ENCODE measurements at places on chromosomes 11 and 22. TPM values are rescaled to one million over a fixed set of nuclear protein-coding genes. Genes with fewer than 3 reads are reported as not detected.

RBMXL2 gene
- not detected for total RNA-seq

OR5M3 gene
- not detected for total RNA-seq

FAM111B gene
- total RNA-seq, result 1.0 TPM

ISX gene
- total RNA-seq, result not detected

RBFOX2 gene
- total RNA-seq, result 115 TPM

OR51F1 gene
- not detected for total RNA-seq

DNA sequence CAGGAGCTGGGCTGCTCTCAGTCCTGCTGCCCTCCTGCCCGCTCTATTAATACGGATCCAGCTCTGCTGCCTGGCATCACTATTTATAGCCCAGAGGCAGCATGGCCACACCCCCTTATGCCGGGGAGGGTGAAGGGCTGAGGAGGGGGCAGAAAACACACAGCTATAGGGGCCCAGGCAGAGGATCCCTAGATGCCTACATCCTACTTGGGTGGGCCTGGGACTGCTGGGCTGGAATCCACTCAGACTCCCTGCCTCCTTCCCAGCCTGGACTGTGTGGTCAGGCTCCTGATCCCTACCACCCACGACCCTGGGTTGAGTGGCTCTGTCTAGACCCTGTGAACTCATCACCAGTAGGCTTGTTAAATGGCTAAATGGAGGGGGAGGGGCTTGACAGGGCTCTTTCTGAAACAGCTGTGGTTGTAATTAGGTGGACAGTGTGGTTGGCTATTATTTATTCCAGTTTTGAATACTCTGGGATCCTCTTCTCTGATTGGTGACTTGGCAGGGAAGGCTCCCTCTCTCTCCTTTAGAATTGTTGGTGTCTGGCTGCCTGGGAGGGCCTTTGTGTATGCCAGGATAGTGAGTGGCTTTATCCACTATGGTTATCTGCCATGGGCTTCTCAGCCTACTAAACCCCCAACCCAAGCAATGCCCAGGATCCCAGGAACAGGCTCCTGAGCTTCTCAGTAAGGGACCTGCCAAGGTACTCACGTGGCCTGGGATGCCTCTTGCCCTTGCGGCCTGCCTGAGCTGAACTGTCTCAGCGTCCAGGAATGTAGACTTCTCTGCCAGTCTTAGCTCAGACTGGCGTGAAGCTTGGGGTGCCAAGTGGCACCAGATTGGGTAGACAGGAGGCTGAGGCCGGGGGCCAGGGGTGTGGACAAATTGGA, 15.2 kb downstream of the PHLDB1 start:
- DNase-seq, result no peak

- DNase-seq, result no peak
These were observed 184.4 kb upstream of the NCAM1 start for GRCh38 chr11:112776834-112777233.

- no peak for DNase-seq
These were observed 303.3 kb downstream of the BRD1 start for GRCh38 chr22:49524362-49524761.

DNA sequence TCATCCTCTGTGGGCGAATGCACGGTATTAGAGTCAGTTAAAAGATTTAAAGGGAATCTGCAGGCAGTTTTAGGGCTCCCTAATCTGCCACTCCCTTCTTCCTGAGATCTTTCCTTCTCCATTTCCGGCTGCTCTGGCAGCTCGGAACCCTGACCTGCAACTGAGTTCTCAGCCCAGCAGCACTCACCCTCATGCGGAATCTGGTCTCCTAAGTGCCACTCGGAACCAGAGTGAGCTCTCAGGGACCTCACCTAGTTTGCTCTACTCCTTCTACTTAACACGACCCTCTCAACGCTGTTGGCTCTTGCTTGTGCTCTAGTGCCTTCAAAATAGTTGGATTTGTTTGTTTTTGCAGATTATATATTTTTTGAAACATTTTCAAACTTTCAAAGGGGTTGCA, 19.3 kb upstream of the IL10RA start:
- no peak for DNase-seq

GRCh38 chr11:1073261-1073724, 1.4 kb upstream of the MUC2 start:
- DNase-seq, result peak; percentile 84

GRCh38 chr11:122146475-122146874, 30.5 kb upstream of the BLID start:
- DNase-seq, result no peak

DNA sequence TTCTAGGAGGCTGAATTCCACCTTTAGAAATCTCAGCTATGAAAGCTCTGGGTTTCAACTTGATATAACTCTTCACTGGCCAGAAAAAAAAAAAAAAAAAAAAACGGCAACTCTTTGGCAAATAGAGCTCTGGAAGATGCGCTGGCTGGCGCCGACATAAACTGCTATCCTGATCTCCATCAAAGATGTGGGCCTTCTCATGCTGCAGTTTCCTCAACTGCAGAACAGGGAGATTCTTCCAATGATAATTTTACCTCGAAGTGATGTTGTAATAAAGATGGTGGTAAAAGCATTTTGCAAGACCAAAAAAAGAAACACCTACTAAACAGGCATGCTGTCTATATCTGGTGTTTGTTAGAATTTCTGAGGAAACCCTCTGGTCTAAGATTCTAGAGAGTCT, 20.3 kb downstream of the FLI1 start:
- DNase-seq, result no peak

GRCh38 chr11:68164437-68164836, 43.2 kb upstream of the CHKA start:
- no peak for DNase-seq

- no peak for DNase-seq
These were observed 33.5 kb upstream of the BID start for GRCh38 chr22:17807578-17808410.

DNA sequence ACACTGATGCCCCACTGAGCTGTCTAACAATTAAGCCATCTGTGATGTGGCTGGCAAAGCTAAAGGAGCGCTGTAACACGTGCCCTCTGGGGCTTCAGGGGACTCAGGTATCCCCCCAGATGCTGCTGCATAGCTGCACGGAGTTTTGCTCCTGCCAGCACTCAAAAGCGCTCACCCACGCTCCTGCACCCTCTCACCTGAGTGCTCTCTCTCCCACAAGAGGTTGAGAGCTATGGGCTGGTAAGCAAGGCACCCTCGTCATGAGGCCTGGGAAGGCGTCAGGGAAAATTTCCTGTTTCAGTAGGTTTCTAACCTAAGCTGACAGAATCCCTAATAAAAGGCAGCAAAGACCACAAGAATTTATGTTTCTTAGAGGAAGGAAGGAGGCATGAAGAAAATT, 850.3 kb downstream of the OPCML start:
- no peak for DNase-seq

DNA sequence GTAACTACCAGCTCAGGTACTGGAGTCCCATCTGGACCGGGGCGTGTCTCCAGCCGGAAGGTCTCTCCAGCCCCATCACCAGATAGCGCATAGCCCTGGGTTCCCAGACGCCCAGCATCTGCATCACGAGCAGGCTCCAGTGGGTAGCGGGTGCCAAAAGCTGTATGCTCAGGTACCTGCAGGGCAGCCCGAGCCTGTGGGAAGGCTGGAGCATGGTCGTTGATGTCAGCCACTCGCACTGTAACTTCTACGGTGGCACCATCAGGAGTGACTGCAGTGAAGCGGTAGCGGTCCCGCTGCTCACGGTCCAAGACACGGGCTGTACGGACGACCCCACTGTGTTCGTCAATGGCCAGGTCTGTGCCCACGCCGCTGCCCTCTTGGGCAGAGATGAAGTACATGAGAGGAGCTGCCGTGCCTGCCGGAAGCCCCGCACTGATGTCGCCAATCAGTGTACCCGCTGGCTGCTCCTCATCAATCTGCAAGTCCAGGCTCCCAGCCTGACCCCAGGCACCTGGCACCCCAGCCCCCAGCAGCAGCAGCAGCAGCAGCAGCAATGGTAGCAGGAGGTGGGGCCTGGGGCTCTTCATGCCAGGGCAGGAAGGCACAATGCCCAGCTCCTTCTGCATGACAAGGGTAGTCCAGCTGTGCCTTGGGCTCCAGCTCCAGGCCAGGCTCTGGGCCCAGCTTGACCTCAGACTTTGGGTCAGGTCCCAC, 14.5 kb downstream of the DCHS1 start:
- DNase-seq, result no peak

DNA sequence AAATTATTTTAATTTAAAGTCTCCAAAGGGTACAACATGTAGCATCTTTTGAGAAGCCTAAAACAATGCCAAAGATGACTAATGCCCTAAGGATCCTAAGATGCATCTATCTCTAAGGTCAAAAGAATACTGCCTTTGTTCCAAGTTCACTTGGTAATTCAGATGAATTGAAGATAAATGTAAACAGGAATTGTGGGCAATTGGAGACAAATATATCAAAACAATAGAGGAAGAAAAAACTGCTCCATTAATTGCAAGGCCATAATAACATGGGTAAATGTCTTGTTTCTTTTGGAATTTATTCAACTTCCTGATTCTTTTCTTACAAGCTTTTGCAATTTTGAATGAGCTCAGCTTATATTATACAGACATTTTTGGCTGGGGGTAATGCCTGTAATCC, 338.6 kb downstream of the TTC28 start:
- DNase-seq, result no peak

GRCh38 chr11:28536504-28537267, 428.5 kb downstream of the METTL15 start:
- no peak for DNase-seq

DNA sequence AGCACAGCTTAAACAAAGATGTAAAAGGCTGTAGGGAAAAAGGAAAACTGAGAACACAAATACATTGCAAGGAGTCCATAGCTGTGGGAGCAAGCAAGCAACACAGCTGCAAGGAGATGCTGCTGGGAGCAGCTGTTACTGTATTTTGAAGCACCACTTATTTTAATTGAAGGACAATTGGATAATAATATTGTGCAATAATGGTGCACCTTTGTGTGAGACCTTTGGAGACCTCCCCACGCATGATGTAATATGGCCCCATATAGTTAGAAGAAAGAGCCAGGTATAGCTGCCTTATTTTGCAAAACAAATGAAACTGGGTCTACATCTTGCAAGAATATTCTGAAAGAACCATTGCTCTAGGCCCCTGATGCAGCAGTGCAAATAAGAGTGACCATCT, 191.1 kb upstream of the KIRREL3 start:
- DNase-seq, result no peak

- DNase-seq, result no peak
These were observed 262.4 kb upstream of the PLET1 start for GRCh38 chr11:112523031-112523430.

- no peak for DNase-seq
These were observed 529.5 kb downstream of the SOX6 start for GRCh38 chr11:15826826-15827225.

GRCh38 chr11:65774525-65775306, 6.1 kb downstream of the AP5B1 start:
- DNase-seq, result no peak

DNA sequence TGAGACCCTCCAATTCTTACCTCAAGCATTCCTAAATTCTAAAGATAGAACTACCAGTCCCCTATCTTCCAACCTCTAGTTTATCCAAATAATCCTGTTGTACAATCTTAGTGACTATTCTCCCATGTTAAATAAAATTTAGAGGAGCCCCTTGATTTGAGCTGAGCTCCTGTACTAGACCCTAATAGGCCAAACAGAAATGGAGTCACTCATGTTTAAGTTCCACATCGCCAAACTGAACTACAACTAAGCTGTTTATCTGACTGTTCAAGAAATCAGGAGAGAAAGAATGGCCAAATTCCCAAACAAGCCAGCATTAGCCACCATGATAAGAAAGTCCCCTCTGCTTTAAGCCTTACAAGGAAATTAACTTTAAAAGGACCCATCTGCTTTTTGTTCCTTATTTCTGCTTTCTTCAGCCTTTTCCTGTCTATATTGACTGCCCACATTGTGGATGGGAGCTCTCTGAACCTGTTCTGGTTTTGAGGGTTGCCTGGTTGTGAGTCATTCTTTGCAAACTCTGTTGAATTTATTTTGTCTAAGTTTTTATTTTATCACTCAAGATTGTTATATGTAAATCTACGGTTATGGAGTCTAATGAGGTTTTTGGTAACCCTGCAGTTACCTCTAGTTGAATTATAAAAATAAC, 90.4 kb downstream of the TTC28 start:
- DNase-seq, result no peak

- DNase-seq, result no peak
These were observed 1.2 kb downstream of the FBLN1 start for GRCh38 chr22:45503816-45504372.

GRCh38 chr22:17732251-17732854, 41.9 kb downstream of the BID start:
- no peak for DNase-seq

- no peak for DNase-seq
These were observed 14.3 kb upstream of the ACRV1 start for GRCh38 chr11:125694951-125695350.

GRCh38 chr11:125371431-125371935, 124.6 kb downstream of the FEZ1 start:
- no peak for DNase-seq

GRCh38 chr11:125404157-125404810, 91.8 kb downstream of the FEZ1 start:
- no peak for DNase-seq

- no peak for DNase-seq
These were observed 940 bp downstream of the IL18 start for GRCh38 chr11:112162761-112163546.

DNA sequence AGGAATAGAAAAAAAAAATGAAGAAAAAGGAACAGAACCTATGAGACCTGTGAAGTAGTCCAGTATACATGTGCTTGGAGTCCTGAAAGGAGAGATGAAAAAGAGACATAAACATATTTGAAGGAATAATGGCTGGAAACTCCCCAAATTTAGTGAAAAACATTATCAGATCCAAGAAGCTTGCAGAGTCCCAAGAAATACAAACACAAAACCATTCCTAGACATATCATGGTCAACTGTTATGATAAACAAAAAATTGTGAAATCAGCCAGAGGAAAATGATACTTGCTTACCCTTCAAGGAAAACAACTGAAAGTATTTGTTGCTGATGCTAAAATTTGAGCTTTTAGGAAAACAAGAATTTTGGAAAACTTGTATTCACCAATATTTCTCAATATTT, 250.1 kb downstream of the DDX10 start:
- DNase-seq, result no peak

DNA sequence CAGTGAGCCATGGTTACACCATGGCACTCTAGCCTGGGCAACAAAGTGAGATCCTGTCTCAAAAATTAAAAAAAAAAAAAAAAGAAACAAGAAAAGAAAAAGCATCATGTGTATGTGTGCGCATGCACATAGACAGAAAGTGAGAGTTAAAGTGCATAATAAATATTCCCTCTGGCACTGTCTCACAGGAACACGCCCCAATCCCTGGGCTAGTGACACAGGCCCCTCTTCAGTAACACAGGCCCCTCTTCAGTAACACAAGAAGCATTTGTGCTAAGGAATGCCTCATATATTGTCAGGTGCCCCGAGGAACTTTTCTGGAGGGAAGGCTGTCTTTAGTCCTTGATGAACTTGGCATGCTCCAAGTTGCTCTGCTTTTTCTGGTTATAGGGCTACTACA, 57.5 kb downstream of the RPL27A start:
- DNase-seq, result no peak

- no peak for DNase-seq
These were observed 13.0 kb upstream of the MALAT1 start for GRCh38 chr11:65485920-65486219.
